Suppressor macrophage treated with lipopolysaccharide for 1 hour (primary cell): ENCODE measurements at places on chromosomes 12 and 14.
A peak's percentile ranks its signal among the peaks of the same experiment; 100 is the strongest.

GRCh38 chr12:92412856-92413255, 267.2 kb upstream of the BTG1 start:
- no peak for DNase-seq

GRCh38 chr14:105205673-105206208, 24.6 kb upstream of the NUDT14 start:
- no peak for DNase-seq

DNA sequence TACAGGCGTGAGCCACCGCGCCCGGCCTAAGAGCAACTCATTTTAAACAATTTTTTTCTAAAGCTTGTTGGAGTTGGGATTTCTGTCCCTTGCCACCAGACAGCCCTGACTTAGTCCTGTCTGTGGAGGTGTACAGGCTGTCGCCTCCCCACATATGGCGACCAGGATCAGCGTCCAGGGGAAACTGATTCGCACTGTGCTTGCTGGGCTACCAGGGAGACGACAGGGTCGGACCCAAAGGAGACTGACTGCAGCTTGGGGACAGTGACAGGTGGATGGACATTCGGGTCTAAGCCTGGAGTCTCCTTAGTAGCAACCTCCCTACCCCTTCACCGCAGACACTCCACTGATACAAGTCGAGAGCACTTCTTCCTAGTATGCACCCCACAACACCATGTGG, 40.3 kb downstream of the TRAFD1 start:
- DNase-seq, result no peak

DNA sequence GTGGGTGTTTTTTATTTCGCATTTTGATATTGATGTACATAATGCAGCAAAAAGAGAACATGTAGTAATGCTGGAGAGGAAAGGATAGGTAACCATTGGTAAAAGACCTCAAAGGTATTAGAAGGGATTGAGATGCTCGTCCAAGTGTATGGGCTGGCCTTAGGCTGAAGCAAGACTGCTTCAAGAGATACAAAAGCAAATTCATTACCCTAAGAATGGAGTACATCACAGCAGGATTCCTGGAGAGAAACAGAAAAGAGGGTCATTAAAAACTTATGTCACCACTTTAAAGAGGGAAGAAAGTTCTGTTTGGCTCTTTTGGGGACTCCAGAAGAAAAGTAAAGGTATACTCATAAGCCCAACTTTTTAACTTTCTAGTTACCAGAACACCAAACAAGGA, 420.5 kb downstream of the ZFP36L1 start:
- no peak for DNase-seq

- DNase-seq, result no peak
These were observed 128.8 kb downstream of the PAPOLA start for GRCh38 chr14:96631030-96631429.

DNA sequence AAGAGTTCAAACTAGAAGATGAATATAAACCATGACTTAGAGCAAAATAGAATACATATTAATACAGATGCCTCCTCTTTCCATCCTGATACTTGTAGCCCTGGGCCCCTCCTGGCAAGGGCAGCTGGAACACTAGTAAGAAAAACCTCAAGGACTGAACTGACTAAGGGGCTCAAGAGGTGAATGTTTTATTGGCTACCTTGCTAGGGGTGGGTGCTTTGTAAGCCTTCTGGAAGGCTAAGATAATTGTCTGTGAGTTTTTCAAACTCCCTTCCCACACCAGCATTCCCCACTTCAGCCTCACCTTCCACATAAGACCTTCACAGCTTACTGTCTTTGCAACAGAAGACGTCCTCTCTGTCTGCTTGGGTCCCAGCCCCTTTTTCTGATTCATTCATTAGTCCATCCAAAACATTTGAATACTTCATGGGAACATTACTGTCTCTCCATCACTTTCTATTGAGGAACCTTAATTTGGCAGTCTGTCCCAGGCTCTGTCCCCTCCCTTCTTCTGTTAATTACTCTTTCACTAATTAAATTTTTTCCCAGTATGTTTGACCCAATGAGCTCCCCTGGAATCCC, 1.1 kb upstream of the MARCHF9 start:
- DNase-seq, result no peak

DNA sequence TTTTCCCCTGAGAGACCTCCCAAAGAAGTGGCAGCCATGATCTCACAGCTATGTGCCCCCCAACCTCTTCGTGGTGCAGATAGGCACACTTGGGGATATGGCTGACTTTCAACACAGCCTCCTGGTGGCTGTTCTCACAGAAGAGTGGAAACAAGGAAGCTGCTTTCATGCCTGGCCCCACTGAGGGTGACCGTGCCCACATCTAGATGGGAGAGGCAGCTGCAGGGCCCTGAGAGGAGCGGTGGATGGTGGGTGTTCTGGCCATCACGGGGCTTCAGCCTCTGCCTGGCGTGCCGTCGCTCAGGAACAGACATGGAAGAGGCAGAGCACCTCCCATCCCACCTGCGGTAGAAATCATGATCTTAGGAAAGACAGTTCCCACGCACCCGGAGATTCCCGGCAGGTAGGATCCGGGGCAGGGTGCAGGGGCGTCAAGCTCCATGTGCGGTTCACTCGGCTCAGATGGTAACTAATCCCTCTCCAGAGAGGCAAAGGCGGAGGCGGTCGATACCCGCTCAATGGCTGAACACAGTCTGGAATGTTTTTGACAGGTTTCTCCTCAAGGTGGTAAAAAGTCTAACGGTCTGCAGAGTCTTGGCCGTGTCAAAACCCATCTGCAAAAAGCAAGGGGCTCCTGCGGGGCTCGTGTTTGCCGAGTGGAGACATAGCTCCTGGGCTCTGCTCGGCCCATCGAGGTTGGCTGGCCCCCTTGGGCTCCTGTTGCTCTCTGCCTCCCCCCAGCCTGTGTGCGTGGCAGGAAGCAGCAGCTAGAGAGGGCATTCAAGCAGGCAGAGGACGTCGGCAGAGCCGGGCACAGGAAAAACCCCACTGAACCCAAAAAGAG, 225.2 kb upstream of the RTL1 start:
- no peak for DNase-seq

GRCh38 chr12:11677752-11678151, 28.3 kb downstream of the ETV6 start:
- no peak for DNase-seq

- DNase-seq, result no peak
These were observed 18.4 kb downstream of the BRMS1L start for GRCh38 chr14:35844494-35844893.

- no peak for DNase-seq
These were observed 52.0 kb downstream of the KCNMB4 start for GRCh38 chr12:70418101-70418500.

- no peak for DNase-seq
These were observed 22.3 kb downstream of the ATG14 start for GRCh38 chr14:55389330-55389729.

DNA sequence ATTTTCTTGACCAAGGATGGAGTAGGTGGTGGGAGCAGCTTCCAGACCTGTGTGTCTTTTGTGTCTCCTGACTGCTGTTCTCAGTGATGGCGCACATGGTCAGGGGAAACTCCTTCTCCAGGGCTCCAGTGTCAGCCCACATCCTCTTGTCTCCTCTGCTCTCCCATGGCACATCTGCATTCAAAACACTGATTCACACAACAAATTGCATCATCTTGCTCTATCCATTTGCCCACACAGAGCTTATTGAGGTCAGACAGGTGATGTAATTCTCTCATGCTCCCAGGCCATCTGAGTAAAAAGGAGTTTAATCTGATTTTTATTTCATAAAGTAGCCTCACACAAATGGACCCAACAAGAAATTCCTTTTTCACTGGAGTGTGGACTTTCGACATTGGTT, 21.8 kb upstream of the TMEM132C start:
- DNase-seq, result no peak

GRCh38 chr14:68526512-68527091, 266.3 kb downstream of the ZFP36L1 start:
- DNase-seq, result peak; percentile 59

GRCh38 chr14:94119071-94119470, 8.5 kb downstream of the IFI27 start:
- no peak for DNase-seq

DNA sequence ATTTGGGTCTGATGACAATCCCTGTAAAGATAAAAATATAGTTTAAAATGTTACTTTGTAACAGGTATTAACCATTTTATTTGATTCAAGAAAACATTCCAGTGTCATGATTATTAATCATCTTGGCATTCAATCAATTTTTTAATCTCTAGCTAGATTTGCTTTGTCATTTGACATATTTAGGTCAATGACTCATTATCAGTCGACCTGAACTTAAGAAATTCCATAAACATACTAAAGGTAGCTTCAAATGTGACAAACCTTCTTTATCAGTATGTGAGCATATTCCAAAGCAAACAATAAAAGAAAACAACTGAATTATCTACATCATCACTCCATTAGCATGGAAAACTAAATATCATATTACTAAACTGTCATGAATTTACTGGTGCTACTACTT, 50.8 kb upstream of the CDKL1 start:
- no peak for DNase-seq

DNA sequence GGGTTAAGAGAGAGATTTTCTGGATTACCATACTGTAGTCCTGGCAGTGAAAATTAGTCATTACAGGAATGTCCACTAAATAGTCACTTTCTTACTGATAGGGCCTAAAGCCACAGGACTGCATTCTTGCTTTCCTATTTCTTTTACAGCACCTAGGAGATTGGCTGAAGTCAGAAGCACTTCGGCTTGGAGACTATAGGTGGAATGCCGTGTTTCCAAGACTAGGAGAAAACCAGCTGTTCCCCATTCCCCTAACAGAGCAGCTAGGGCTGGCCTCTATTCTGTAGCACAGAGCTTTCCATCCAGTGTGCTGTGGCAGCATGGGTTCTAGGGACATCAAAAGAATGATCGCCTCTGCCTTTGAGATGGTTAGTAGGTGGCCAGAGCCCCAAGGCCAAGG, 15.1 kb downstream of the PIGH start:
- no peak for DNase-seq

- DNase-seq, result peak; percentile 9
These were observed 303.7 kb upstream of the SEL1L start for GRCh38 chr14:81837304-81837703.

- DNase-seq, result no peak
These were observed 32.5 kb upstream of the DUSP6 start for GRCh38 chr12:89384807-89385206.

DNA sequence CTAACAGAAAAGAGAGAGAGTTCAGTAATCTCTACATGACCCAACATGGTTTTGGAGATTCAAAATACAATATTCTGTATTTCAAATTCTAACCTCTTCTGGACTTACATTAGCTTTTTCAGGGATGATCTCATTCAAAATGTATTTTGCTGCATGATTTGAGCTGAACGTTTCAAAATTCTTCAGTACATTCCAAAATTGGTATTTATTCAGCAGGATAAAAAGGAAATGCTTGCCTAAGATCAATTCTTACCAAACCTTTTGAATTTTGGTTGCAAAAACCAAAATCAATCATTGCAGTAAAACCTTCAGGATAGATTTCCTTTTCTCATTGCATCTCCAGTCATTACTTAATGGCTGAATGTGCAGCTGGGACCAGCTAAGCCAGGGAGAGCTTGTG, 1761.3 kb upstream of the SEL1L start:
- no peak for DNase-seq

DNA sequence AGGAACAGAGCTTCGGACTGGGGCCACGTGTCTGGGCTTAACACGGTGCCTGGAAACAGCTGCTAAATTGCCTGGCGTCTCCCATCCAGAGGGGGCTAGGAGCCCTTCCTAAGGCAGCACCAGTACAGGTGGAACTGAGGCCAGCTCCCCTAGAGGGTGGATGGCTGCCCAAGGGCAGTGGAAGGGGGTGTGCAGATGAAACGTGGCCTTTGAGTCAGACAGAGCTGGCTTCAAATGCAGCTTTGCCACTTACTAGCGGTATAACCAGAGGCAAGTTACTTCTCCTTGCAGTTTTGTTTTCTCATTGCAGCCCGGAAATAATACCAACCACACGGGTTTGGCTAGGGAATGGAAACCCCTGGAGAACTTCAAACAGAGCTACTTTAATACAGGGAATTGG, 59.3 kb upstream of the SLC24A4 start:
- DNase-seq, result peak; percentile 77

- DNase-seq, result peak; percentile 18
These were observed 23.7 kb downstream of the SLC5A8 start for GRCh38 chr12:101186291-101186690.

DNA sequence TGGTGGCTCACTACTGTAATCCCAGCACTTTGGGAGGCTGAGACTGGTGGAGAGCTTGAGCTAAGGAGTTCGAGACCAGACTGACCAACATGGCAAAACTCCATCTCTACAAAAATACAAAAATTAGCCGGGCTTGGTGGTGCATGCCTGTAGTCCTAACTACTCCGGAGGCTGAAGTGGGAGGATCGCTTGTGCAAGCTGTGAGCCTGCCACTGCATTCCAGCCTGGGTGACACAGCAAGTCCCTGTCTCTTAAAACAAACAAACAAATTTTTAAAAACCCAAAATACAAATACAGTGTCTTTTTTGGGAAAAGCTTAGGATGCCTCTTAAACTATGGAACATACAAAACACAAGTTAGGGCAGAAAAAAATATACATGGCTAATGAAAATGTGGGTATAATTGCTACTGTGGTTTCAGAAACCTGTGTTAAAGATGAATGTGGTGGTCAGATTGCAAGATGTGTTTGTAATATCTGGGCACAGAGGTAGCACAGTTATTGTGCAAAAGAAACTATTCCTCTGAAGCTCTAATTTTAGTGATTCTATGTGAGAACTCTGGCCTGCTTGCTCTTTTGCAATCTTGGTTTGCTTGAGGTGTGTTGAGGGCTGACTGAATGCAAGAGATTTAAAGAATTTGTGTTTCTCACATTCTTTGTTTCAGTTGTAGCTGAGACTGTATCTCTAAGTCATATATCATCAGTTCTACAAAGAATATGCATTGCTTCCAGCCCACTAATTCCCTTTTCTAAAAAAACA, 3.9 kb upstream of the HSPA2 start:
- DNase-seq, result no peak

GRCh38 chr12:124681779-124682391, 114.5 kb upstream of the NCOR2 start:
- peak; percentile 48 for DNase-seq

GRCh38 chr12:40819436-40820108, 127.3 kb downstream of the CNTN1 start:
- DNase-seq, result no peak

DNA sequence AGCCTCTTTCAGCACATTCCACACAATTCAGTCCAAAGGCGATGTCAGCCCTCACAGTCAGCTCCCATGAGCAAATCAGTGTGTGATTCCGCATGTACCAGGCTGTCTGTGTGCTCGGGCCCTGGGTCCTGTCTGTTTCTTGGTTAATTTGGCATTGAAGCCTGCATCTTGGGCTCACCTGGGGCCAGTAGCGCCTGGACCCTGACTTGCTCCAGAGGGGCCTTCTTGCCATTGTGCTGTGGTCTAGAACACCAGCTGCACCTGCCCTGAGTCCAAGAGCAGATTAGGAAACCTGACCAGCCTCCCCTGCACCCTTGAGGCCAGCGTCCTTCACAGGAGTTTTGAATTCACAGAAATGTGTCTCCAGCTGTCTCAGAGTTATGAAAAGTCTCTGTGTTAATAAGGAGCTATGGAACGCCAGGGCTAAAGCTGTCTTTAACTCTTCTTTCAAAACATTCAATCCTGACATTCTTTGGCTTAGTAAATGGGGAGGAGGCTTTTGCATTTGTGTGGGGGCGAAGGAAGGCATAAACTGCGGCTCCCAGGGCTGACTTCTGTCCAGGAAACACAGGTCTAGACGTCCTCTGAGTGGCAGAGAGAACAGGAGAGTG, 102.2 kb downstream of the ARF6 start:
- DNase-seq, result no peak

GRCh38 chr12:125458552-125459268, 393.5 kb downstream of the AACS start:
- DNase-seq, result no peak
